ENCODE measurements at places on chromosomes 6 and 20.

GRCh38 chr20:37999526-38000263, 33.6 kb downstream of the TTI1 start:
- DNase-seq, result no peak
- H3K4me3 ChIP-seq, result no peak overlapping the region
- H3K36me3 ChIP-seq, result peaks cover 100% of the 10 kb centered on the region
- H3K27me3 ChIP-seq, result no peaks in the 10 kb centered on the region
- H3K27ac ChIP-seq, result no peak overlapping the region
- peaks cover 10% of the 10 kb centered on the region for H3K4me1 ChIP-seq

GRCh38 chr6:83873869-83874268, 14.4 kb downstream of the CYB5R4 start:
- no peak for DNase-seq
- no peak overlapping the region for H3K4me3 ChIP-seq
- no peak overlapping the region for H3K27ac ChIP-seq

- H3K36me3 ChIP-seq, result no peaks in the 10 kb centered on the region
- no peaks in the 10 kb centered on the region for H3K4me1 ChIP-seq
- H3K27me3 ChIP-seq, result no peaks in the 10 kb centered on the region
- H3K4me3 ChIP-seq, result no peak overlapping the region
These were observed 34.5 kb downstream of the HCRTR2 start for GRCh38 chr6:55208478-55209458.

GRCh38 chr6:147135211-147135681, 69.0 kb upstream of the STXBP5 start:
- H3K27ac ChIP-seq, result no peak overlapping the region
- H3K36me3 ChIP-seq, result no peaks in the 10 kb centered on the region
- H3K4me3 ChIP-seq, result no peak overlapping the region
- H3K4me1 ChIP-seq, result no peaks in the 10 kb centered on the region
- no peak for DNase-seq

GRCh38 chr6:40287296-40287850, 299.8 kb downstream of the LRFN2 start:
- no peaks in the 10 kb centered on the region for H3K4me1 ChIP-seq
- no peaks in the 10 kb centered on the region for H3K36me3 ChIP-seq
- no peak overlapping the region for H3K27ac ChIP-seq

DNA sequence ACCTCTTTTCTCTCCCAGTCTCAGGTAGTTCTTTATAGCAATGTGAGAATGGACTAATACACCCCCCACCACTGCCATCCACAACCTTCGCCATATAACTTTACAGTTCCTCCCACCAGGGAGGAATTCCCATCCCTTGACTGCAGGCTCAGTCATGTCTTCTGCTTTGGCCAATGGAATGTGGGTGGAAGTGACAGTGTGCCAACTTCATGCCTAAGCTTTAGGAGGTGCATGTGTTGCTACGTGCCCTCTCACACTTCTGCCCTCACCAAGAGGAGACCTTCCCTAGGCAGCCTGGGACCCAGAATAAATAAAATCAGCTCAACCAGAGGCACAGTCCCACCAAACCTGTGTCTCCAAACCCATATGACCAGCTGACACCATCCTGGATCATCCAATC, 33.0 kb upstream of the LRRN4 start:
- DNase-seq, result no peak
- H3K27ac ChIP-seq, result no peak overlapping the region
- H3K4me1 ChIP-seq, result no peaks in the 10 kb centered on the region
- no peaks in the 10 kb centered on the region for H3K27me3 ChIP-seq
- no peak overlapping the region for H3K4me3 ChIP-seq

DNA sequence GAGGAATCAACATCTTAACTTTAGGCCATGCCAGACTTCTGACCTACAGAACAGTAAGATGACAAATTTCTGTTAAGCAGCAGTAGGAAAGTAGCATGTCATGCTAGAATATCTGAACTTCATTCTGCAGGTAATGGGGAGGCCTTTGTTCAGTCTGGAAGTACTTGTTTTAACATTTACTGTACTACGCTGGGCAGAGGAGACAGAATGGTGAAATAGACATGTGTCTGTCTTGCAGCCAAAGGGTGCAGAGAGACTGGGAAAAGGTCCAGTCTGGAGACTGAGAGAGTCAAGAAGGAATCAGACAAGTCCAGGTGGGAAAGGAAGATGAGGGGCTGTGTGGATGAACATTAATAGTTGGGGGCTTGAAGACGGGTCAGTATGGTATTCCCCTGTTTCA, 17.5 kb upstream of the ZBTB2 start:
- H3K4me1 ChIP-seq, result peaks cover 2% of the 10 kb centered on the region
- peaks cover 47% of the 10 kb centered on the region for H3K36me3 ChIP-seq
- no peak overlapping the region for H3K4me3 ChIP-seq
- no peaks in the 10 kb centered on the region for H3K27me3 ChIP-seq
- DNase-seq, result no peak

- no peaks in the 10 kb centered on the region for H3K4me1 ChIP-seq
- H3K27ac ChIP-seq, result no peak overlapping the region
- no peaks in the 10 kb centered on the region for H3K27me3 ChIP-seq
- no peak for DNase-seq
- no peaks in the 10 kb centered on the region for H3K36me3 ChIP-seq
These were observed 115.4 kb downstream of the ISM1 start for GRCh38 chr20:13336308-13337089.

- H3K4me3 ChIP-seq, result no peak overlapping the region
- peaks cover 6% of the 10 kb centered on the region for H3K27me3 ChIP-seq
- DNase-seq, result no peak
- H3K36me3 ChIP-seq, result no peaks in the 10 kb centered on the region
- H3K4me1 ChIP-seq, result no peaks in the 10 kb centered on the region
- no peak overlapping the region for H3K27ac ChIP-seq
These were observed 24.8 kb upstream of the FOXQ1 start for GRCh38 chr6:1287103-1287591.

- no peaks in the 10 kb centered on the region for H3K36me3 ChIP-seq
- peak; percentile 64 for DNase-seq
- no peak overlapping the region for H3K4me3 ChIP-seq
- H3K27ac ChIP-seq, result no peak overlapping the region
These were observed 119.6 kb upstream of the MTHFD1L start for GRCh38 chr6:150745896-150746295.

DNA sequence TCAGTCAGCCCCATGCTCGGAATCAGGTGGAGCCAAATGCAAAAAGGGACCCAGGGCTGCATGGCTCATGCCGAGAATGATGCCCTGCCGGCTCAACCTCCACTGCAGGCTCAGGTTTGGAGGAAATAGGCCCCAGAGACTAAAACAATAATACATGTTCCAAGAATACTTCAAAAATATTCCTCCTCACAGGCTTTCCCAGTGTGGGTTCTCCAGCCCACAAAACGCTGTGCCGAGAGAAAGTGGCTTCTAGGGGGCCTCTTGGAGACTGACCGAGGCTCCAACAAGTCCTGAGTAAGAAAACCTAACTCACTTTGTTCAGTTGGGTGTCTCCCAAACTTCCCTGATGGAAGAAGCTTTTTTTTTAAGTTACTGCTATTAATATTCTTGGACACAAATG, 73.9 kb downstream of the BANF2 start:
- H3K27ac ChIP-seq, result no peak overlapping the region
- H3K4me1 ChIP-seq, result no peaks in the 10 kb centered on the region
- no peak overlapping the region for H3K4me3 ChIP-seq
- no peaks in the 10 kb centered on the region for H3K36me3 ChIP-seq
- no peak for DNase-seq

- H3K36me3 ChIP-seq, result peaks cover 13% of the 10 kb centered on the region
- no peaks in the 10 kb centered on the region for H3K27me3 ChIP-seq
- peak overlapping the region; percentile 43 for H3K4me3 ChIP-seq
- peaks cover 6% of the 10 kb centered on the region for H3K4me1 ChIP-seq
- H3K27ac ChIP-seq, result peak overlapping the region; percentile 86
These were observed 102.3 kb downstream of the DST start for GRCh38 chr6:56540232-56541029.

DNA sequence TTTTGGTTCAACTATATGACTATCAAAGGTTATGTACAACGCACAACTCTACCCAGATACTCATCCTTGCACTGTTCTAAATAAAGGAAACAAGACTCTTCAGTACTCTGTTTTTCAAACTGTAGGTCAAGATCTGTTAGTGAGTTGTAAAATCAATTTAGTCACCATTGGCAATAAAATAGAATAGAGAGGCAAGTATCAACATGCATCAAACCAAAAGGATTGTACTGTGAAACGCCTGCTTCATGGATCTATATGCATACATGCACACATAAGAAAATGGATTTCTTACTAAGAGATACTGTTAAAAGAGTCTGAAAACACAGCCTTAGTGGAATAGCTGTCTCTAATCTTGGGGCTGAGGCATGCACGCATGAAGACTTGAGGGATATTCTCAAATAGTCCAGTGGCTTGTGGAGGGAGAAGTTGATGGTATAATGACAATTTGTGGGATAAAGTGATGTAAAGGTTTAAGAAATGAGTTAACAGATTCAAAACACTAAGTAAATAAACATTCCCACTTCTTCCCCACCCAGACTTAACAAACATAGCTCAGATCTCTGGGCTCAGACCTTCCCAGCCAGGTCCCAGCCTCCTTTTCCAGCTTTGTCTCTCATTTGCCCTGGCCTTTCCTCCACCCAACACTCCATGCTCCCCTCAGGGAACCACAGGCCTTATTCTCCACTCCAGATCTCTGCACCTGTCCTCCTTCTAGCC, 10.7 kb upstream of the LZTS3 start:
- DNase-seq, result no peak
- H3K27ac ChIP-seq, result no peak overlapping the region
- peaks cover 2% of the 10 kb centered on the region for H3K36me3 ChIP-seq
- H3K27me3 ChIP-seq, result no peaks in the 10 kb centered on the region
- H3K4me1 ChIP-seq, result no peaks in the 10 kb centered on the region
